Left cardiac atrium (tissue), 4 donors: ENCODE measurements at places on chromosomes 12 and 14. TPM values are rescaled to one million over a fixed set of nuclear protein-coding genes. Genes with fewer than 3 reads are reported as not detected.

DNA sequence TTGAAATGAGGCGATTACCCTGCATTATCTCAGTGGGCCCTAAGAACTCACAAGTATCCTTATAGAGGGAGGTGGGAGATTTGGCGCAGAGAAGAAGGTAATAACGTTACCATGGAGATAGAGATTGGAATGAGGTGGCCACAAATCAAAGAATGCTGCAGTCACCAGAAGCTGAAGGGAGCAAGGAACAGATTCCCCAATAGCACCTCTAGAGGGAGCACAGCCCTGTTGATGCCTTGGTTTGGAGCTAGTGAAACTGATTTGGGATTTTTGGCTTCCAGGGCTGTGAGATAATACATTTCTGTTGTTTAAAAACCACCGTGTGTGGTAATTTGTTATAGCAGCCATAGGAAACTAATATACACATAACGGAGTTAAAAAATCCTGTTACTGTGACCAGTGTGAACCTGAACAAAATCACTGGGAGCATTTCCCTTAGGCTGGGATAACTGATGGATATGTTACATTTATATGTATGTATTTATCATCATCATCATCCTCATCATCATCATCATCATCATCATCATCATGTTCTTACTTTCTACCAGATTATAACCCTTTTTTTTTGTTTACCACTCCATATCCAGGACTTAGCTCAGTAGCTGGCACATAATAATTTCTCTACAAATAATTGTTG, 100.3 kb downstream of the LIN7A start:
- DNase-seq = no peak

Gene BEST3
- total RNA-seq = not detected

DNA sequence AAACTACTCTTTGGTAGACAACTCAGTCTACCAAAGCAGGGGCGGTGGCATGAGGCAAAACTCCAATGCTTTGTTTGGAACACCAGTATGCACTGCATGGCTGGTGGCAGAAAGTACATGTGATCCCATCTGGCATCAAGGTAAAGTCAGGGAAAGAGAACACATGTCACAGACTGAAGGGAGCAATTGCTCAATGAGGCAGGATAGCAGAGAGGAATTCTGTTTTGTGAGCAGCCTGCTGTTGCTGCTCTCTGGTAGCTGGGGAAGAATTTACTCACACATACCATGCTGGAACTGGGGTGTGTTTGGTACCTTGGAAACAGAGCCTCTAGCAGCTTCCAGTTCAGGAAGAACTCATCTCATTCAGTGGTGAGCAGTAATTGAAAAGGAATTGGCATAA, 84.8 kb downstream of the HELB start:
- DNase-seq = no peak

DNA sequence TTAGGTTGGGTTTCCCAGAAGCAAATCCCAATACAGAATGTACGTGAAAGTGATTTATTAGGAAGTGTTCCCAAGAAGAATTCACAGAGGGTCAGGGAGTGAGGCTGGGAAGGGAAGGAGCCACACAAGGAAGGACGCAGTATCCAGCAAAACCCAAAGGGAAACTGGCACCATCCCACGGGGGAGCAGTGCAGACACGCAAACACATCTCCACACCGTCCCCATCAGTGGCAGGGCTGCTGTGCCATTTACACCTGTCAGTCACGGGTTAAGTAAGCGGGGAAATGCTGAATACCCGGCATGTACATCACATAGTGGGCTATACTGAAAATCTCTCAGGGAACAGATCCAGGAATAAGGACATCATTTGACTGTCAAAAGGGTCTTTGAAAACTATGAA, 93.9 kb downstream of the SLC38A1 start:
- DNase-seq = no peak

GRCh38 chr14:96120392-96120791, 81.2 kb downstream of the C14orf132 start:
- no peak for DNase-seq

Gene KLHDC1
- total RNA-seq = 6.5 TPM

Gene SLC17A8
- total RNA-seq = not detected

Gene LGR5
- total RNA-seq = 0.10 TPM

DNA sequence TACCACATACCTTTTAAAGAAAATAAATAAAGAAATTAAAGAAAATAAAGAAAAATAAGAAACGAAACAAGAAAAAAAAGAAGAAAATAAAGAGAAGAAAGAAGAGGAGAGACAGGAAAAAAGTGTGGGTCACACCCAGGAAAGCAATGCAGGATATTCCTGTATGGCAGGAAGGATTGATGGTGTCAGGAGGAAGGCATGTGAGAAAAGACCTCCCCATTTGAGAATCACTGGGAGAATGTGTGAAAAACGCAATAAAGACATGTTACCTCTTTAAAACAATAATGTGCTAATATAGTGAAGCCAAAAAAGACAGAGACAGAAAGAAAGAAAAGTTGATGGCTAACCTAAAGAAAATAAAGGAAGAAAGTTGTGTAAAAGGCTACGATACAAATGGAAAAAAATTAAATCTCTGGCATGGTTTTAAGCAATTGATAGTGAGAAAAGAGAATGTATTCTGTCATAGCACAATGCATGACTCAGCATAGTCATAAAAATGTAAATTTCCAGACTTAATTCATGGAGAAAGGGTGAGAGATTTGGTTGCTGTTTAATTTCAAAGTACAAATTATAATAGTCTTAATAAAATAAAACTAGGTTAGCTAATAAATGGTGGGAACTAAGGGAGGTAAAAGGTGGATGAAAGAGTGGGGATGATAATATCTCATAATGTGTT, 24.3 kb upstream of the FOXG1 start:
- no peak for DNase-seq

Gene KRT83
- not detected for total RNA-seq

- DNase-seq = no peak
Measured at GRCh38 chr14:102688290-102688689, 89.0 kb upstream of the TRAF3 start.

DNA sequence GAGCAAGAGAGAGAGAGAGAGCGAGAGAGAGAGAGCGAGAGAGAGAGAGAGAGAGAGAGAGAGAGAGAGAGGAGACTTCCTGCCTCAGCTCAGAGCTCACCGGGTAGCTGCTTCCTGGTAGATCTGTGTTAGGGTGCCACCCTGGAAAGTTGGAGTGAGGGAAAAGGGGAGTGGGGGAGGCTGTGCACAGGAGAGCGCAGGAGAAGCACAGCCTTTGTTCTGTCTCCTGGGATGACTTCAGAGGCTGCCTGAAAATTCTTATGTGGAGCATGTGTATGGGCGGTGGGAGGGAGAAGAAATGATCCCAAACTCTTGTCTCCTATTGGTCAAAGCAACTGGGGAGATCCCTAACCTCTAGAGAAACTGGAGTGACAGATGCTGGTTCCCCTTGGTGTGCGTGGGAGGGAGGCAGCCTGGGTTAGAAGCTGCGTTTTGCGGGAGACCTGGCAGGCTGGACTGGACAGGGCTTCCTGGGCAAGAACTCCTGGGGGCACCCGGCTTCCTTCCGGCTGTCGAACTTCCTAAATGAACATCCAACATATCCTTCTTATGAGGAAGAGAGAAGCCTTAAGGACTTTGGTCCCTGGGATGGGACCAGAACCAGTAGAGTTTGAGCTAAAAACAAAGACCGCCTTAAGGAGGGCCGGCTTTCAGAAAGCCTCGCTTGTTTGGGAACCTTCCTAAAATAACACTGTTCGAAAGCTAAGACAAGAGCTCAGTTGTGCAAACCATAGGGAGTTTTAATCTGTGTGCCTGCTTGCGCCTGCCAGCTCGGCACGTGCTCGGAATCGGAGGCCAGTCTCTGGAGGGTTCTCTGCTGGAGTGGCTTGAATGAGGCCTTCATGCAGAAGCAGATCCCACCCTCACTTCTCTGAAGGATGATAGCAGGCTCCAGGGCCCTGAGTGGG, 30.4 kb upstream of the BEGAIN start:
- DNase-seq = peak; percentile 41

DNA sequence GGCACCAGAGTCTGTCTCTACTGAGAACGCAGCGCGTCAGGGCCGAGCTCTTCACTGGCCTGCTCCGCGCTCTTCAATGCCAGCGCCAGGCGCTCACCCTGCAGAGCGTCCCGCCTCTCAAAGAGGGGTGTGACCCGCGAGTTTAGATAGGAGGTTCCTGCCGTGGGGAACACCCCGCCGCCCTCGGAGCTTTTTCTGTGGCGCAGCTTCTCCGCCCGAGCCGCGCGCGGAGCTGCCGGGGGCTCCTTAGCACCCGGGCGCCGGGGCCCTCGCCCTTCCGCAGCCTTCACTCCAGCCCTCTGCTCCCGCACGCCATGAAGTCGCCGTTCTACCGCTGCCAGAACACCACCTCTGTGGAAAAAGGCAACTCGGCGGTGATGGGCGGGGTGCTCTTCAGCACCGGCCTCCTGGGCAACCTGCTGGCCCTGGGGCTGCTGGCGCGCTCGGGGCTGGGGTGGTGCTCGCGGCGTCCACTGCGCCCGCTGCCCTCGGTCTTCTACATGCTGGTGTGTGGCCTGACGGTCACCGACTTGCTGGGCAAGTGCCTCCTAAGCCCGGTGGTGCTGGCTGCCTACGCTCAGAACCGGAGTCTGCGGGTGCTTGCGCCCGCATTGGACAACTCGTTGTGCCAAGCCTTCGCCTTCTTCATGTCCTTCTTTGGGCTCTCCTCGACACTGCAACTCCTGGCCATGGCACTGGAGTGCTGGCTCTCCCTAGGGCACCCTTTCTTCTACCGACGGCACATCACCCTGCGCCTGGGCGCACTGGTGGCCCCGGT, at the start of gene PTGDR:
PTGDR (plus strand) TSS at position 198 of the 778 bp plus-strand sequence; CDS start at position 315, 117 bp downstream.
- peak; percentile 54 for DNase-seq

Gene RASSF9
- total RNA-seq = 2.5 TPM

DNA sequence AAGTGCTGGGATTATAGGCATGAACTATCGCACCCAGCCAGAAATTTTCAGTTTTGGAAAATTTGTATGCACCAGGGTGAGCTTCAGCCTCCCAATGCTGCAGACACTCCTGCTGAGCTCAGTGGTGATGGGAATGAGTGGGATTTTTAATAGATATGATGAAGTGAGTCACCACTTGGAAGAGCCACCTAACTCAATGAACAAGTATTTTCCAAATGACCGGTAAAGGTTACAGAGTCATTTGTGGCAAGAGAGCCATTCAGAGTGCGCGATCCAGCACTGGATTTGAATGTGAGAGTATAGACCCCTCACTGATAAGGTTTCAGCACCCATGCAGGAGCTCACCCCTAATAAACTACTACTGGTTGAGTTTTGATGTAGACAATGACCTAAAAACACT, 100.7 kb downstream of the PPP2R5C start:
- DNase-seq = no peak

DNA sequence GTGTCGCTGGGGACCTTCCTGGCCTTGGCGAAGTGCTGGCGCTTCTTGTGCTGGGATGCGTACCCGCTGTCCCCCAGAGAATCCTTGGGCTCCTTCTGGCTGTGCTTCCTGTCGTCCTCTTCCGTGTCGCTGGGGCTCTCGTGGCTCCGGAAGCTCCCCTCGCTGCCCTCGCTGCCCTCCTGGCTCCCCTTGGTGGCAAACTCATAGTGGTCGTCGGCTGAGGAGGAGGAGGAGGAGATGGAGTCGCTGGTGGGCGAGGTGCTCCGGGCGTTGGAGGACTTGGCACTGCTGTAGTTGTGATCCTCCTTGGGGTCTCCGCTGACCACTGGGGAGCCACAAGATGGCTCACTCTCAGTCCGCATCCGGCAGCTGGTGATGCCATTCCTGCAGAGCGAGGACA, 254.4 kb downstream of the FOXN3 start:
- DNase-seq = no peak

GRCh38 chr12:5620896-5621295, 189.0 kb downstream of the NTF3 start:
- no peak for DNase-seq

Gene SUSD6
- 28.1 TPM for total RNA-seq

GRCh38 chr12:116303066-116303465, 25.6 kb upstream of the MED13L start:
- no peak for DNase-seq

DNA sequence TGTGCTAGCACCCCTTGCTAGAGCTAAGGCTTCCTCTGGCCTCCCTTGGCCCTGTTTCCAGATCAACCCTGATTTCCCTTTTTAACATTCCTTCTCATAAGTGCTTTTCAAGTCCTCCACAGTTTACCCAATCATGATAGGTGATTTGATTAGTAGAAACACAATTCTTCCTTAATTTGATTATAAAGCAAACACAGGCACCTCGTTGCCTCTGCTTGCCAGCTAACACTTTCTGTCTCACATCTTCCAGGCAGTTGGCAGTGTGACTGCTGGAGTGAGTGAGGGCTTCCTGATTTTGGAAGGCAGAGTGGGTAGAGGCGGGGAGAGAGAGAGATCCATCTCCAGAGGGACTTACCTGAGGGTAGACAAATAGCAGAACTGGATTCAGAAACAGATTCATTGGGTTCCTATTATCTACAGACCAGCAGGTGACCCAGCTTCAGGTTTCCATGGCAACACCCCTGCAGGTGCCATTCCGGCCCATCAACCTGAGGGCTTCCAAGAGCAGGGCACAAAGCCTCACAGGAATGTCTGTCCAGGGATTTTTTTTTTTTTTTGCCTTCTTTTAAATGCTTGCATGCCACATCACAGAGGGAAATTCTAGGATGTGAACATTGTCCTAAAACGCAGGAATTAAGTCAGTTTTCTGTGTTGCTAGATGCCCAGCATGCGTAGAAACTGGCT, 77.7 kb downstream of the PLXNC1 start:
- no peak for DNase-seq

Gene EIF2B2
- total RNA-seq = 30.3 TPM

Gene BICD1
- 14.6 TPM for total RNA-seq

Gene ADCY4
- 43.9 TPM for total RNA-seq

DNA sequence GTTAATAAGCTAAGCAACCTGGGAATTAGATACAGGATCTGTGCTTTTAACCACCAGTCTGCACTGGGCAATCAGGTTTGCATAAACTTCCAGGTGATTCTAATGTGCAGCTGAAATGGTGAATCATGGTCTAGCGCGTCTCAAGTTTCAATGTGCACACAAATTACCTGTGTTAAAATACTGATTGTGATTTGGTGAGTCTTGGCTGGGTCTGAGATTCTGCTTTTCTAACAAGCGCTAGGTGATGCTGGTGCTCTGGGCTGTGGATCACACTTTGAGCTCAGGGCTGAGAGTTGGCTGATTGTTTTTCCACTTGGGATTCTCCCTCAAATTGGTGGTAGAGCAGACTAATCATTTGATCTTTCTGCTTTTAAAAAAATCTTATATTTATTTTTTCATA, 124.8 kb downstream of the C12orf75 start:
- DNase-seq = no peak

DNA sequence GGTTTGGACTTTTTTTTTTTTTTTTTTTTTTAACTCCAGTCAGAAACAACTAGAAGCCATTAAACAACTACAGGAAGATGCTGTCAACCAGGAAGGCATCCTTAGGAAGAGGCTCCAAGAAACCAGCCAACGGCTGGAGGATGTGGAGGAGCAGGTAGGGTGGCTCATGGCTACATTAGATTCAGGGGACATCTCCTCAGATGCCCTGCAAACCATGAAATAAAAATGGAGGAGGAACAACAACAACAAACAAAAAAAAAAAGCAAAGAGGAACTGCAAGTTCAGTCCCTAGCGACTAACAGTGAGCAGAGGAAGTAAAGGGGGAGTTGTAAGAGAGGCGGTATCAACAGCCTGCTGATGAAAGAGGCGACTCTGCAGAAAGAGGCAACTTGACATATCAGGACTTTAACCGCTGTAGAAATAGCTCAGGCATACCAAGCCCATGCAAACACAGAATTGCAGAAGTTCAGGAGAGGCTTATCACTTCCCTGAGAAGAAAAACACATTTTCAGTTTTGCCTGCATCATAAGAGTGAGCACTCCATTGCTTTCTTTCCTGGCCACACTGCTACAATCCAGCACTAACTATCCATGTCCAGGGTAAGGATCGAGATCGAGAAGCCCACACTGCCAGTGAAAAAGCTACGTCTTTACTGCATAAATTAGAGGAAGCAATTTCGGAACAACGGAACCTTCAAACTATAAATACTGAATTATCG, 103.5 kb upstream of the BCAT1 start:
- no peak for DNase-seq
